ENCODE measurements at places on chromosomes 1 and 21. TPM values are rescaled to one million over a fixed set of nuclear protein-coding genes. Genes with fewer than 3 reads are reported as not detected.

Gene FCGR3A
- 7.6 TPM for total RNA-seq

GRCh38 chr1:234879147-234880080 lies 249.2 kb downstream of the TOMM20 start:
- H3K4me3 ChIP-seq = no peak overlapping the region
- DNase-seq = no peak
- no peaks in the 10 kb centered on the region for H3K36me3 ChIP-seq
- peaks cover 11% of the 10 kb centered on the region for H3K4me1 ChIP-seq

- no peaks in the 10 kb centered on the region for H3K36me3 ChIP-seq
- DNase-seq = no peak
- H3K27me3 ChIP-seq = no peaks in the 10 kb centered on the region
- no peak overlapping the region for H3K4me3 ChIP-seq
- no peak overlapping the region for H3K27ac ChIP-seq
Measured at GRCh38 chr1:5220421-5220820, 566.0 kb downstream of the AJAP1 start.

GRCh38 chr1:110490791-110491451 lies 28.1 kb downstream of the KCNA10 start:
- H3K4me3 ChIP-seq = no peak overlapping the region
- no peaks in the 10 kb centered on the region for H3K27me3 ChIP-seq
- DNase-seq = no peak
- H3K36me3 ChIP-seq = no peaks in the 10 kb centered on the region
- H3K4me1 ChIP-seq = peaks cover 15% of the 10 kb centered on the region

DNA sequence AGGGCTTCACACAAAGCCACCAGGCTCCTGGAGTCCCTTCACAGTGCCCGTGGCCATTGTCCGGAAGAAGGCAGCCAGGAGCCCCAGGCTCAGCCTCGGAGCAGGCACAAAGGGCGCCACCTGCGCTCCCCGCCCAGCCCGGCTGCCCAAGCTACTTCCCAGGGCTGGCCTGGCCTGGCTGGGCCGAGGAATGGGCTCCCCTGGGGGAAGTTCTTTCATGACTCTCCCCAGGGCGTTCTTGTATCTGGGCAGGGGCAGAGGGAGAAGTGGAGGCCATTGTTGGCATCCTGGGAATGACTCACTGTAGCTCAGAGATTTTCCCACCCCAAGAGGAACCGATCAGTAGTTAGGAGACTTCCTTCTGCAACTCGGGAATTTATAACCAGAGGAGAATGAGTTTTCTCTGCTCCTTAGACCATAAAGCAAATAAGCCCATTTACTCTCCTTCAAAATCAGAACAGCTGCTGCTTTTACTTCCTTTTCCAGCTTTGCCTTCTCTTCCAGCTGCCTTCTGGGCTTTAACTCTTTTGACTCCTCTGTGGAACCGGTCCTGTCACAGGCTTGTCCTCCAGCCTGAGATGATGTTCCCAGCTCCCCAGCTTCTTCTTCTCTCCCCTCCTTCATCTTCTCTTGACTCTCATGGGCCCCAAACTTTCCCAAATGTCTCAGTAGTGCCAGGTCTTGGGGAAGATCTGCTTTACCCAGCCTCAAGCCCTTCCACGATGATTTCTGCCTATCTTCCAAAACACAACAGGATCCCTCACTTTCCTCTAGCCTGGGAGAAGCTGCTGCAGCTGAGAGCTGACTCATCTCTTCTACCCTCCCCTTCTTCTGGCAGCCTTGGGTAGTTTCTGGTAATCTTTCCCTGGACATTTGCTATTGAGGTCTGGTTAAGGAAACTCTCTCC lies 118.7 kb upstream of the CD34 start:
- peaks cover 84% of the 10 kb centered on the region for H3K36me3 ChIP-seq
- no peak for DNase-seq
- no peak overlapping the region for H3K4me3 ChIP-seq
- peak overlapping the region; percentile 72 for H3K27ac ChIP-seq
- H3K4me1 ChIP-seq = peaks cover 34% of the 10 kb centered on the region

- peaks cover 16% of the 10 kb centered on the region for H3K4me1 ChIP-seq
- H3K4me3 ChIP-seq = no peak overlapping the region
- no peaks in the 10 kb centered on the region for H3K27me3 ChIP-seq
- no peak for DNase-seq
- H3K27ac ChIP-seq = no peak overlapping the region
Measured at GRCh38 chr1:116870300-116870699, 39.4 kb upstream of the PTGFRN start.

Data from esophagus muscularis mucosa (tissue), 4 donors.